Central memory CD4-positive, alpha-beta T cell (primary cell): ENCODE measurements at places on chromosomes 12 and 14.

- DNase-seq = no peak
Observed at GRCh38 chr12:117805865-117806264, 162.9 kb downstream of the KSR2 start.

DNA sequence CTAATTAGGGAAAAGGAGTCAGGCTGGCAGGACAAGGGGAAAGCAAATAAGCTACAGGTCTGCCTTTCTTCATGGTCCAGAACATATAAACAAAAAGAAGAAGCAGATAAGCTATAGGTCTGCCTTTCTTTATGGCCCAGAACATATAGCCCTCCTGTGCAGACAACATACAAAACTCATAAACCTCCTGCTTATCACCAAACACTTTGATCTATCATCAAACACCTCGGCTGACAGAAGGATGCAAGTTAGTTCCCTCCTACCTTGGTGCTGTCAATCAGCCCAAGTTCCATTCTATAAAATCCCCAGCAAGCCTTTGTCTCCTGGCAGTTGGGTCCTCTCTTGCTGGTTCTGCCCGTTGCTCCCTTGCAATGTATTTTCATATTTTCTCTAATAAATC, 23.2 kb downstream of the AMN1 start:
- DNase-seq = no peak

DNA sequence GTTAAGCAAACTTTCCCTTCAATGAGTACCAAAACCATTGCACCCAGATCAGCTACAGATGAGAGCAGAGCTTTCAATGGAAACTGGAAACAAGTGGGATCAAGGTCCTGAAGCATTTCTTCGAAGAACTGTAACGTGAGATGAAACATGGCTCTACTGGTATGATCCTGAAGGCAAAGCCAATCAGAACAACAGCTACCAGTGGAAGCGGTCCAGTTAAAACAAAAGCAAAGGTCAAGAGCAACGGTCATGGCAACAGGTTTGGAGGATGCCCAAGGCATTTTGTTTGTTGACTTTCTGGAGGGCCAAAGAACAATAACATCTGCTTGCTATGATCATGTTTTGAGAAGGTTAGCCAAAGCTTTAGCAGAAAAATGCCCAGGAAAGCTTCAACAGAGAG, 137.9 kb upstream of the CPSF6 start:
- no peak for DNase-seq

- DNase-seq = no peak
Observed at GRCh38 chr14:23366426-23366921, 1.5 kb upstream of the EFS start.

- no peak for DNase-seq
Observed at GRCh38 chr12:55726971-55727370, 1.8 kb downstream of the CD63 start.

DNA sequence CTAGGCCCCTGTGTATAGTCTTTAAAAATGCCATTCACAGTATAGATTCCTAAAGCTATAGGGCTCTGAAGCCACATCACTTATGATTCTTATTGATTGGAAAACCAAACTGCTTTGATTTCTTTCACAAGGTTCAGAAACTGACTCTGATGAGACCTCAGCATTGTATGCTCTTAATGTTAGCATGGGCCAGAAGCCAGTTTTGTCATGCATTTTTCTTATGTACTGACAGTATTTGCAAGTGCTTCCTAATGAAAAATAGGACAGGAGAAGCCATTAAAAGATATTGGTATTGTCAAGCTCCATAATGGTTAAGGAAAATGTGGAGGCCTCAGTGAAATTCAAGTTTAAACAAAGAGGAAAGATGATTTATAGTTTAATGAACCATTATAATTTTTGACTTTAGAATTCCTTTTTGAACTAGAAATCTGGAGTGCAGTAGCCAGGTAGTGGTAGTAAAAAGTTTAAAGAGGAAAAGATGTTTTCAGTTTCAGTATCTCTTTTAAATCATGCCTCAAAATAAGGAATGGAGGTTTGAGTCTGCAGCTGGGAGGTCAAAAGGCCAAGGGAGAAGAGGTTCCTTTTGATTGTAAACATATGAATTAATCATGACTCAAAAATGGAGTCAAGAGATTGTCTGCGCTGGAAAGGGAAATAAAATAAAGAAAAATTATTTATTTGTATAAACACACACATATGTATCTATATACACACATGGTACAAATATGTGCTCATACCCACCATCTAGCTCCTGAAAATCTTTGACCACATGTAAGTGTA, 388.1 kb upstream of the PRICKLE1 start:
- no peak for DNase-seq

DNA sequence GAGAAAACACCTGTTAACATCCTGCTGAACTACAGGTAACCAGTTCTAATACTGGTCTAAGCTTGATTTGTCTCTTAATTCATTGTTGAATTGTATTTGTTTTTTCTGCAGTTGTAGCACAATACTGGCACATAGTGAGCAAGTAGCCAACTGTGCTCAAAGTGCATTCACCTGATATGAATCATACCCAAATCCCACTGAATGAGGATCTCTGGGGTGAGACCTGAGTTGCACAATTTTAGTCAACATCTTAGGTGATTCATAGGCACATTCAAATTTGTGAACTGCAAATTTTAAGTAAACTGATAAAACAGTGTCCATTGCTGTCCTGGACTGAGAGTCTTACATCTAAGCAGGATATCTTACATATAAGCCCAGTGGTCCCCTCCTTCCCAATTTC, 12.8 kb downstream of the KCNC2 start:
- no peak for DNase-seq

DNA sequence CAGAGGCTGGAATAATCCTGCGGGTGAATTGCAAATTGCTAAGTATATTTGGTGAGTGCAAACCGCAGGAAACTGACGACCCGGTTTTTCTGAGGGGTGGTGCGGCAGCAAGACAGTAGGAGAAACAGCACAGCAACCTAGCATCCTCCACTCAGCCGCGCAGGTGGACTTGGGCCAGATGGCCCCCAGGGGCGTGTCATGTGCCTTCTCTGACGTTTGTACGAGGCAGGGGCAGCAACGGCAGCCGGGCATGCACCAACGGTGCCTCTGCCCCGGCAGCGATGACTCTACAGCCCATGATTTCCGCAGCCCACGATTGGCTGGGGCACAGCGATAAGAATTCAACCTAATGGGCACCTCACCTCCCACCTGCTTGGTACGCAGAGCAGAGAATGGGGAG, 11.1 kb upstream of the CLEC2A start:
- DNase-seq = no peak

- no peak for DNase-seq
Observed at GRCh38 chr14:105492971-105493871, 2.2 kb downstream of the TEDC1 start.

GRCh38 chr12:24138041-24138440, 188.6 kb upstream of the SOX5 start:
- DNase-seq = no peak

- DNase-seq = no peak
Observed at GRCh38 chr14:81162941-81163340, 57.8 kb downstream of the GTF2A1 start.

- DNase-seq = no peak
Observed at GRCh38 chr12:117845271-117845904, 123.4 kb downstream of the KSR2 start.

- DNase-seq = no peak
Observed at GRCh38 chr14:35940291-35940690, 114.2 kb downstream of the BRMS1L start.

GRCh38 chr14:42222924-42223471, 616.3 kb downstream of the LRFN5 start:
- DNase-seq = no peak

DNA sequence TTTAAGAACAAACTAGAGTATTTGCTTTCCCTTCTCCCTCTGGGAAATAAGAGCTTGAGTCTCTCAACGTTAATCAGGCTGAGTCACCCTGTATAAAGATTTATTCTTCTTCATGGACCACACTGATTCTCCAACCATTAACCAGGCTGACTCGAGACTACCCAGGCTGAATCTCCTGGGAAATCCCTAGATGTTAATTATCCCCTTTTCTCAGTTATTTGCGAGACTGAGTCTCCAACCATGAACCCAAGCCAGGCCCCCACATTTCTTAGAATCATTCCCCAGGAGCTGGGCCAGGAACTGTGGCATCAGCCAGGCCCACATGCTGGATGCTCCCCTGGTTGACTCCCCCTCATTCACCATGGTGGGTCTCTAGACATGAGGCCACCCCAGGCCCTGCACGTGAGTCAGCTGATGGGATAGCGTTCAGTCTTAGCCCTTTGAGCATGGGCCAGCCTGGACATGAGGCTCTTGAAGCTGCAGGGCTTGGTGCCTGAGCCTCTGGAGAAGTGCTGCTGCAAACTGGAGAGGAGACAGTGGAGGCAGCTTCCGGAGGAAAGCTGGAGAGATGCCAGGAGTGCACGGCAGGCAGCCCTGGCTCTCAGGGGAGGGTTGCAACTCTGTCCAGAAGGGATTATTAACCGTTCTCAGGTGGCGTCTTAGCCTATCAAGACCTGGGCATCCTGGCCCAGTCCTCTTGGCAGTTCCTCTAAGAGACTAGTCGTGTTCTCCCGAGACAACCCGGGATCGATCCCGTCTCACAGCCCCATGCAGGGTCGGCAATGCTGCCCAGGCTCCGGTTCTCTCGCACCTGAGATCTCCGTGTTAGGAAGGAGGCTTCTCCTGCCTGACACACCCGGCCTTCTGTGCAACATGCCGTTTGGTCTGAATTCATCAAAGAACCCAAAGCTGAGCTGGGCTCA, 296.6 kb downstream of the ADGRD1 start:
- DNase-seq = no peak

DNA sequence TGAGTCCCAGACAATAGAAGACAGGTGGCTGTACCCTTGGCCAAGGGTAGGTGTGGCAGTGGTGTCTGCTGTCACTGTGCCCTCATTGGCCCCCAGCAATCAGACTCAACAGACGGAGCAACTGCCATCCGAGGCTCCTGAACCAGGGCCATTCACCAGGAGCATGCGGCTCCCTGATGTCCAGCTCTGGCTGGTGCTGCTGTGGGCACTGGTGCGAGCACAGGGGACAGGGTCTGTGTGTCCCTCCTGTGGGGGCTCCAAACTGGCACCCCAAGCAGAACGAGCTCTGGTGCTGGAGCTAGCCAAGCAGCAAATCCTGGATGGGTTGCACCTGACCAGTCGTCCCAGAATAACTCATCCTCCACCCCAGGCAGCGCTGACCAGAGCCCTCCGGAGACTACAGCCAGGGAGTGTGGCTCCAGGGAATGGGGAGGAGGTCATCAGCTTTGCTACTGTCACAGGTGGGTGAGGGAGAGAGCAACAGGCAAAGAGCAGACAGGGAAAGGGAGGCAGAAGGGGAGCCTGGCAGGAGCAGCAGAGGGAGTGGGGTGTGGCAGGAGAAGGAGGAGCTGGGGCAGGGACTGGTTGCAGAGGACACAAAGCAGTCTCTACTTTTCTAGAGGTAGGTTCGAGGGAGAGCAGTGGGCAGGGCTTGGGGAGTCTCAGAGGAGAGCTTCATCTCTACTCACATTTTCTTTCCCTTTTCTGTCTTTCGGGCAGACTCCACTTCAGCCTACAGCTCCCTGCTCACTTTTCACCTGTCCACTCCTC, 452 bp downstream of the INHBE start:
- no peak for DNase-seq

DNA sequence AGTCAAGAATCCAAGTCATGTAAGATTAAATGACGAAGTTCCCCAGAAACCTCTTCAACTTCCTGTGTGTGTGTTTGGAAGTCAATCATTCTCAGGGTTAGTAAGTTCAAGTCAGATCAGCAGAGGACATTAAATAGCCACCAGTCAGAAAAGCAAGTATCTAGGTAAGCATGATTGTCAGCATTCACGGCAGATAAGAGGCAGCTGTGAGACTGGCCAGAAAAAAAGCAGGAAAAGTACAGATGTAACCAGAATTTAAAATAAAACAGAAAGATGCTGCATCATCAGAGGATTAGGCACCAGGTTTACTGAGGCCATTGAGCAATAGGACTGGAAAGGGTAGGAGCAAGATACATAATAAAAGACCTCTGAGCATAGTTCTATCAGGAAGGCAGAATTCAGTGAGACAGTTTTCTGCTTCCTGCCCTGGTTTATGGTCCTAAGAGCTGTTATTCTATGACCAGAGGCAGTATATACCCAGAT, 606.9 kb downstream of the FSCB start:
- DNase-seq = no peak

- no peak for DNase-seq
Observed at GRCh38 chr14:99564256-99564925, 39.6 kb downstream of the CCDC85C start.

- DNase-seq = no peak
Observed at GRCh38 chr12:57397441-57397840, 33.4 kb downstream of the R3HDM2 start.

DNA sequence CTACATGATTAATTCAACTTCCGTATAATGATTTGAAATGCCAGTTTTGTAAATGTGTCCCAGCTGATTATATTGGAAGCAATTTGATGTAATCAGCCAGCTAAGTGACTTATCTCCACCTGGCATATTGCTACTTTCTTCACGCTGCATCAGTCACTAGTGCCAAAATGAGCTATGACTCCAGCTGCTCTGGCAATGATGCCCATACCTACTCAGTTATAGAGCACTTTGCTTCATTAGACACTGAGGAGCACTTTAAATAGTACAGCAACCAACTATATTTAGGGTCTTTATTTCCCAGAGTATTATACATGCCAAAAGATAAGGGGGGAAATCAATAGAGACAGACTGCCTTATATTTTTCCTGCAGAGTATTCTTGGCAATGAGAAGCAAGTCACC, 67.9 kb upstream of the LIN7A start:
- DNase-seq = no peak

DNA sequence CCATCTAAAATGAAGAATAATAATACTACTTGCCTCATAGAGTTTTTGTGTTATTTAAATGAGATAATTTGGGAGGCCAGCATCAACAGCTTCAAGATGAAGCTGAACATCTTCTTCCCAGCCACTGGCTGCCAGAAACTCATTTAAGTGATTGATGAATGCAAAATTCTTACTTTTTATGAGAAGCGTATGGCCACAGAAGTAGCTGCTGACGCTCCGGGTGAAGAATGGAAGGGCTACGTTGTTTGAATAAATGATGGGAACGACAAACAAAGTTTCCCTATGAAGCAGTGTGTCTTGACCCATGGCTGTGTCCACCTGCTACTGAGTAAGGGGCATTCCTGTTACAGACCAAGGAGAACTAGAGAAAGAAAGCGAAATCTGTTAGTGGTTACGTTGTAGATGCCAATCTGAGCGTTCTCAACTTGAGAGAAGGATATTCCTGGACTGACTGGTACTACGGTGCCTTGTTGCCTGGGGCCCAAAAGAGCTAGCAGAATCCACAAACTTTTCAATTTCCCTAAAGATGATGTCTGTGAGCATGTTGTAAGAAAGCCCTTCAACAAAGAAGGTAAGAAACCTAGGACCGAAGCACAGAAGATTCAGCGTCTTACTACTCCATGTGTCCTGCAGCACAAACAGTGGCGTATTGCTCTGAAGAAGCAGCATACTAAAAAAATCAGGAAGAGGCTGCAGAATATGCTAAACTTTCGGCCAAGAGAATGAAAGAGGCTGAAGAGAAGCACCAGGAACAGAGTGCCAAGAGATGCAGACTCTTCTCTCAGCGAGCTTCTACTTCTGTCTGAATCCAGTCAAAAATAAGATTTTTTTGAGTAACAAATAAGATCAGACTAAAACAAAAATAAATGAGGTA, 100.0 kb upstream of the LRIG3 start:
- DNase-seq = no peak
